Gastrocnemius medialis (tissue), 4 donors: ENCODE measurements at places on chromosomes 6 and 20.

- no peak for DNase-seq
Observed at GRCh38 chr6:163332575-163332974, 81.9 kb upstream of the QKI start.

DNA sequence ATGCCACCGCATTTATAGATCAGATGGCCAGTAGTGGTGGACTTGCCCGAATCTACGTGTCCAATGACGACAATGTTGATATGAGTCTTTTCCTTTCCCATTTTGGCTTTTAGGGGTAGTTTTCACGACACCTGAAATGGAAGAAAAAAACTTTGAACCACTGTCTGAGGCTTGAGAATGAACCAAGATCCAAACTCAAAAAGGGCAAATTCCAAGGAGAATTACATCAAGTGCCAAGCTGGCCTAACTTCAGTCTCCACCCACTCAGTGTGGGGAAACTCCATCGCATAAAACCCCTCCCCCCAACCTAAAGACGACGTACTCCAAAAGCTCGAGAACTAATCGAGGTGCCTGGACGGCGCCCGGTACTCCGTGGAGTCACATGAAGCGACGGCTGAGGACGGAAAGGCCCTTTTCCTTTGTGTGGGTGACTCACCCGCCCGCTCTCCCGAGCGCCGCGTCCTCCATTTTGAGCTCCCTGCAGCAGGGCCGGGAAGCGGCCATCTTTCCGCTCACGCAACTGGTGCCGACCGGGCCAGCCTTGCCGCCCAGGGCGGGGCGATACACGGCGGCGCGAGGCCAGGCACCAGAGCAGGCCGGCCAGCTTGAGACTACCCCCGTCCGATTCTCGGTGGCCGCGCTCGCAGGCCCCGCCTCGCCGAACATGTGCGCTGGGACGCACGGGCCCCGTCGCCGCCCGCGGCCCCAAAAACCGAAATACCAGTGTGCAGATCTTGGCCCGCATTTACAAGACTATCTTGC is 725 bp downstream of the EEF1A1 start:
- peak; percentile 53 for DNase-seq

DNA sequence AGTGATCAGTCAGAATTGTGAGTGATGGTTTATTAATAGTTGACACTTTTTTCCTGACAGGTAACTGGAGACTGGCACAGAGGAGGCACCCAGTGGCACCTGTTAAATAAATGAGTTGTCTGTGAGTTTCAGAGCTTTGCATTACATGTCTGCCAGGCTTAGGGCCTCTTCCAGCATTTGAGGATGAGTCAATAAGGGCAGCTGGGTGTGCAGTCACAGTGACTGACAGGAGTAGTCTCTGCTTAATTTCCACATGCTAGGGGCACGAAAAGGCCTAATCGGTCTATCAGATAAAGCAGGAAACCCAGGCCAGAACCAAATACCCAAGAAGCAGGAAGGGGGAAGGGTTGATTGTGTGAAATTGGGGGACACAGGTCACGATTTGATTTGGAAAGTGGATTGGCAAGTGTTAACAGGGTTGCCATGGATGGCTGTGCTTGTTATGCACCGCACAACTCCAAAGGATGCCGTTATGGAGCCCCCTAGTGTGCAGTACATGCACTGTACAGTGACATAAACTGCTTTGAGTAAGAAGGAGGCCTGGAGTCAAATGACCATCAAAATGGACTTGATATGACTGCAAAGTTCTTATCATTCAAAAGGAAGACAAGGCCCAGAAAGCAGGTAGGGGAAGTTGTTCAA is 111.9 kb upstream of the GGTLC1 start:
- no peak for DNase-seq

DNA sequence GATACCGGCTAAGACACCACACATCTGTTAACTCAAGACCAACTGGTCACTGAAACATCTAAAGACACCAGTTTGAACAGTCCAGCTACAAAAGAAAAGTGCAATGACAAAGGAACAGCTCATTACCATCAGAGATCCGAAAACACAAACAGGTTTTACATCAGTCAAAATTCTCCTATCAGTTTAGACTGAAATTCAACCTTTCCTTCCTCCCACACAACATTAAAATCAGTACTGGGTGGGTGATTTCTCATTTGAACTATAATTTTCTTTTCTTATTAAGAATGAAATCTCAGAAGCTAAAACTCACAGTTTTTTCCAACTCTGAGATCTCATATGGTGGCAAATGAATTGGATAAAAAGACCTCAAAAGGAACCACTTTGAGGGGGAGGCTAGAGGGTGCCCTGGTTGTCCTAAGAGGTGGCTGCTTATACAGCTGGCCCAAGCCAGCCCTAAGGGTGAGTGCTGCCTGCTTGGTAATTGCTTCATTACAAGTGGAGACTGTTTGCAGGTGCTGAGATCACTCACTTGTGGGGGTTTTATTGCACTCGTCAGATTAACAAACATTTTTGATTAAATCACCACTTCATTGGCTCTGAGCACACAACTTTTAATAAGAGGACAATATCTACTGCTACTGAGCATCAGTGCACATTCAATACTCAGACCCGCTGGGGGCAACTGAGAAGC is 4.3 kb downstream of the CCDC167 start:
- no peak for DNase-seq

- no peak for DNase-seq
Observed at GRCh38 chr6:126949786-126950185, 168.7 kb upstream of the RSPO3 start.

GRCh38 chr6:6843057-6843627 is 254.6 kb downstream of the LY86 start:
- no peak for DNase-seq

DNA sequence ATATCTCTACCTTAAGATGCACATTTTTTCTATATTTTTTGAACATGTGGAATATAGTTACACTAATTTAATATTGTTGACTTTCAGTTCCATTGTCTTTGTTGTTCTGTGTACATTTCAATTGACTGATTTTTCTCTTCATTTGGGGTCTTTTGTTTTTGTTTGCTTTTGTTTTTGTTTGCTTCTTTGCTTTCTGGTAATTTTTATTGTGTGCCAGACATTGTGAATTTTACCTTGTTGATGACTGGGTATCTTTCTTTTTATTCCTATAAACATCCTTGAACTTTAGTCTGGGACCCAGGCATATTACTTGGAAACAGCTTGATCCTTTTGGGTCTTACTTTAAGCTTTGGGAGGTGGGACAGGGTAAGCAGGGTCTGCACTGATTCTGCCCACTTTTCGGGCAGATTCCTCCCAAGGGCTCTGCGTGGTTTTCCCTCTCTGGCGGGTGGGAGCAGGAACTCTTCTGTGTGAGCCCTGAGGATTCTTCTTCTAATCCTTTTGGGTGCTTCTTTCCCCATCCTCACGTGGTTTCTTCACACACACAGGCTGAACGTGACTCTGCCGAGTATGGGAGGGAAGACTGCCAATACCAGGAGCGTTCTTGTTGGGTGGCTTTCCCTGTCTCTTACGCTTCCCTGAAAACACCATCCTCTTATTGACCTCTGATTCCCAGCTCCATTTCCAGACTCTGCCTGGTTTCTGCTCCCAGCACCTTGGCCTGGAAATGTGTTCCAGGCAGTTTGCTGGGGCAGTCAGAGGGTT is 200.5 kb downstream of the ARID1B start:
- DNase-seq, result peak; percentile 75

DNA sequence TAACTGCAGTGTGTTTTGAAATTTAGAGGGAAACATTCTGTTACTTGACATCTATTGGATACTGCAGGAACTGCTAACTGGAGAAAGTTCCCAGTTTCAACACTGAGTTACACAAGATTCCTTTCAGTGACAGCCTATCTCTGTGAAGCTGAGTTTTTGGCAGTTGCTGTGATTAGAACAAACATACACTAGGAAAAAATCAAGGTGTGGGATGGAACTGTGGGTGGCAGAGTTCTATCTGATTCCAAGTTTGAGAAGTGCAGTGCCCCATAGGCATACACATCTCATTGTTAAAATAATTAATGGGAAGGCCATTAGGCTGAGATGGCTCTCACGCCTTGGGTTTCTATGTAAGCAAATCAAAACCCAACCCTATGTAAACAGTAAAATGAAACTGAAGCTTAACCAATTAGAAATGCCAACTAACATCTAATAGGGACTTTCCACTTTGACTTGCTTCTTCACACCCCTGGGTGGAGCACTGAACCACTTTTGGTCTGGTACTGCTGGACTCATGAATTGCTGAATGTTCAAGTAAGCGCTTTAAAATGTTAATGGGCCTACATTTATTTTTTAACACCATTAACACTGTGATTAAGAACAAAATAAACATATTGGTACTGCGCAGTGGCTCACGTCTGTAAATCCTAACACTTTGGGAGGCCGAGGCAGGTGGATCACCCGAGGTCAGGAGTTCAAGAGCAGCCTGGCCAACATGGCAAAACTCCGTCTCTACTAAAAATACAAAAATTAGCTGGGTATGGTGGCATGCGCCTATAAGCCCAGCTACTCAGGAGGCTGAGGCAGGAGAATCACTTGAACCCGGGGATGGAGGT is 55.2 kb upstream of the TBC1D7 start:
- DNase-seq, result no peak

- DNase-seq, result peak; percentile 81
Observed at GRCh38 chr6:150327117-150327774, 41.6 kb upstream of the IYD start.
